PC-9 (cell line): ENCODE measurements at places on chromosomes 1 and 21. TPM values are rescaled to one million over a fixed set of nuclear protein-coding genes. Genes with fewer than 3 reads are reported as not detected.

DMRTA2 gene
- total RNA-seq: not detected in 2 replicates

CDK18 gene
- total RNA-seq: 35.3 and 36.2 TPM in 2 replicates

C1orf185 gene
- total RNA-seq: not detected in 2 replicates

RCAN3 gene
- total RNA-seq: 21.9 and 27.4 TPM in 2 replicates

FAM43B gene
- total RNA-seq: not detected in 2 replicates

FCGR2B gene
- not detected in 2 replicates for total RNA-seq

SLC25A34 gene
- total RNA-seq: 1.4 and 1.7 TPM in 2 replicates

ATP1A4 gene
- total RNA-seq: not detected in 2 replicates

GPX7 gene
- total RNA-seq: 0.43 TPM in 1 of 2 replicates, not detected in the other

TRIM17 gene
- total RNA-seq: 47.4 and 55.5 TPM in 2 replicates
